ENCODE measurements at places on chromosomes 11 and 22.

- DNase-seq: no peak
Observed at GRCh38 chr11:8011371-8011770, 24.2 kb downstream of the EIF3F start.

DNA sequence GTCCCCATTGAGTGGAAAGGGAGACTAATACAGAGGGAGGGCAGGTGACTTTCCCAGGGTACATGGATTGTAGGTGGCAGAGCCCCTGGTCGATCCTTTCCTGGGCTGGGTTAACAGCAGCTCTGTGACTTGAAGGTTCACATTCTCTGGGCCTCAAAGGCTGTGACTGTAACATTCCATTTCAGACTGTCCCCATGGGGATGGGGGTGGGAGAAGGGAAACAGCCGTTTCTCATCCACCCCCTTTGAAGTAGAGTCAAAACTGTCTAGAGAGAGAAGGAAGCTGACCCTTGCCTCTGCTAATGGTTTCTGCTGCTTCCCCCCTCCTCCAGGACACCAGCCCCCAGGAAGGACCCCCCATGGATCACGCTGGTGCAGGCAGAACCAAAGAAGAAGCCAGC is 19.2 kb downstream of the MICALL1 start:
- DNase-seq: no peak

DNA sequence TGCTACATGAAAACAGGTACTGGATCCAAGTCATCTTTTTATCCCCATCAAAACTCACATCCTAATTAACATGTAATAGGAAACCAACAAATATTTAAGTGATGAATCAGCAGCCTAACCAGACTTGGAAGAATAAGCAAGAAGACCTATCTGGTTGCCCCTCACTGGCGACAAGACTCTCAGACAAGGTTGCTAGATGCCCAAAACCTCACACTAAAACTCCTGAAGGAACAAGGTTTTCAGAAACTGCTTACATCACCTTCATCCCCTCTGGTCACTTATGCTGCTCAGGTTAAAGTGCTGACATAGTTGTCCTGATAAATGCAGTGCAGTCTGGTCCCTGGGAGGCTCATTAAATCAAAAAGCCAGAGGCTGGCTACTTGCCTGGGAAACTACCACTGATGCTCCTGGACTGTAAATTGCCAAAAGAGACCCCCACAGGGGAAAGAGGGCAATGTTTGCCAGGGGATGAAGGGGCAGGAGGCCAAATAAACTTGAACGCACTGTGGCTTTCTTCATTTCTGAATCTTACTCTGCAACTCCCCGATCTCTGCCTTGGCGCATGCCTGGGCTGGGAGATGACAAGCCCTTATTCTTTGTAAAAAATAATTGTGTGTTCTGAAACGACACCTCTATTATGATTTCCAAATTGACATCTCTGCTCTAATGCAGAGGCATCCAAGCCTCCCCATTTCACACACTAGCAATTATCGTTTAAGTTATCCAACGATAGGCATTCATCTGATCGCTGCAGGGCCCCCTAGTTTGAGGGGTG is 72.7 kb downstream of the AMBRA1 start:
- no peak for DNase-seq

GRCh38 chr22:26620197-26620596 is 1.6 kb upstream of the CRYBA4 start:
- no peak for DNase-seq

DNA sequence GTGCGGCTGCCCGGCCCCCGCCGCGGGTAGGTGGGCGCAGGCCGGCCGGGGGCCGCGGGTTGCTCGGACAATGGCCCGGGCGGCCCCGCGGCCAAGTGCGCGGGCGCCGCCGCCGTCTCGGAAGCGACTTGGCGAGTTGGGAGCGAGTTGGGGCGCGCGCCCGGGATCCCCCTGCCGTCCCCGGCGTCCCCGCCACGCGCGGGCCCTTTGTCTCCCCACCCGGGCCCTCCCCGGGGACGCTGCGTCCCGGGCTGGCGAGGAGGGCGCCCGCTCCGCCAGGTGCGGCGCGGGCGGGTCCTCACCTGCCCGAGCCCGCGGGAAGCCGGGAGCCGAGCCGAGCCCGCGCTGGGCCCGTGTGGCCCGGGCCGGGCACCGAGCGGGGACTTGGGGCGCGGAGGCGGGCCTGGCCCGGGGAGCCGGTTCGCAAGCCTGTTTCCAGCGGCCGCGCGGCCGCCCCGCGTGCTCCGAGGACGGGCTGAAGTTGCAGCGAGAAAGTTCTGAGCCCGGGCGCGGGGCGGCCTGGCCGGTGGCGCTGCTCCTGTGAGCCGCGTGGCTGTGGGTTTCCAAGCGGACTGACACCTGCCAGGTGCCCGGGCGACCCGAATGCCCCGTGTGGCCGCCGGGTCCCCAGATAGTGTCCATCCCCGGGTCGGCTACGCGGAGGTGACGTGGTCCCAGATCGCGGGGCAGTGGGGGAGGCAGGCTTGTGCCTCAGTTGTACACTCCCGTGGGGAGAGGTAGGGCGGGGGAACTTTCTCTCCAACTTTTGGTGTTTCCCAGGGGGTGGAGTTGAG is 586 bp downstream of the LRP5 start:
- DNase-seq: no peak

DNA sequence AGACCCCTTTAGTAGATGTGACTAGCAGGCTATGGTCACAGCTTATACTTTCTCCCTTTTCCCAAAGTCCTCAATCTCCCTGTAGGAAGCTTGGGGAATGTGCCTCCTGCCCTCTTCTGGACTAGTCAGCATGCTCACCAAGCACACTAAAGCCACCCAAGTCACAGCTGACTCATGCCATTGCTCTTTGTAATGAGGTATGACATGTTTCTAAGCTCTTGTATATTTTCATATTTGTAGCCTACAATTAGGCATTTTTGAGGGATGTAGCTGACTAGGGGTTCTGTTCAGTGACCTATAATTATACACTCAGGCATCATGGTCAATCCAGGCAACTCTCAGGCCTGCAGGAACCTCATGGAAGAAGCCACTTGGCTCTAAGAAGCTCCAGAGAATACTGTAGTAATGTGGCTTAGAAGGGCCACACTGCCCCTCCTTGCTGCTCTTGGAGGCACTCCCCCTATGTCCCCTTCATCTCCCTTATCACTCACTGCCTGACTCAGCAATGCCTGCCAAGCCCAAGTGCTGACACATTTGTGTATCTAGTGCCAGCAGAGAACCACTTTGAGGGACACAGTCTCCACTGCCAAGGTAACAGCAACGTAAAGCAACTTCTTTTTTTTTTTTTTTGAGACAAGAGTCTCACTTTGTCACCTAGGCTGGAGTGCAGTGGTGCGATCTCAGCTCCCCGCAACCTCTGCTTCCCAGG is 86.2 kb downstream of the RPL27A start:
- no peak for DNase-seq

- DNase-seq: no peak
Observed at GRCh38 chr11:21412652-21413383, 743.4 kb downstream of the NELL1 start.

GRCh38 chr11:134752526-134752925 is 340.5 kb upstream of the B3GAT1 start:
- no peak for DNase-seq

DNA sequence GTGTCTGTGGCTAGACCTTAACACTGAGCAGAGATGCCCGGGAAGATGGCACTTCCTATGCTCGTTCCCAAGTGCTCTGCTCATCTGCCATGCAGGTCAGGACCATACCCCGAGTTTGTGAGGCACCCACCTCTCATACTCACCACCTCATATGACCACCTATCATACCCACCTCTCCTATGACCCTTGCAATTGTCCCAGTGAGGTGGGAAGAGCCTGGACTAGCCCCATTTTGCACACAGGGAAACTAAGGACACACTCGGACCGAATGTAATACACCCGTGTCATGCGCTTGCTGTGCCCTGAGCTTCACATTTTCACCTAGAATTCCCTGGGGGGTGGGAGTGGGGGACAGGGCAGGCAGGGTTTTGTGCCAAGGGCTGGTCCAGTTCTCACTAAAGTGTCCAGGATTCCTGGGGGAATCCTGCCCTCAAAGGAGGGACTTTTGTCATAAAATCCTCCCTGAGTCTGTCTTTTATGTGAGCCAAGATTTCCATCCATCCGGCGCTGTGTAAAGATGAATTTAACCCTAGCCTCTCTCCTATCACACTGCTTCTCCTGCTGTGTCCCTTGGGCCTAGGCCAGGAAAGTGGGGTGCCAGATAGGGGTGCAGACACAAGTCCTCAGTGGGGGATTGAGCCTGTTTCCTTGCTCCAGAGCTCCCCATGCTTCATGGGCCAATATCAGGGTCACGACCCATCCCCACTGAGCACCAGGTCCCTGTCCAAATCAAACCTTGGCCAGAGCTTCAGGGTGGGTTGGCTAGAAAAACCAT is 20.0 kb downstream of the TPBGL start:
- no peak for DNase-seq

DNA sequence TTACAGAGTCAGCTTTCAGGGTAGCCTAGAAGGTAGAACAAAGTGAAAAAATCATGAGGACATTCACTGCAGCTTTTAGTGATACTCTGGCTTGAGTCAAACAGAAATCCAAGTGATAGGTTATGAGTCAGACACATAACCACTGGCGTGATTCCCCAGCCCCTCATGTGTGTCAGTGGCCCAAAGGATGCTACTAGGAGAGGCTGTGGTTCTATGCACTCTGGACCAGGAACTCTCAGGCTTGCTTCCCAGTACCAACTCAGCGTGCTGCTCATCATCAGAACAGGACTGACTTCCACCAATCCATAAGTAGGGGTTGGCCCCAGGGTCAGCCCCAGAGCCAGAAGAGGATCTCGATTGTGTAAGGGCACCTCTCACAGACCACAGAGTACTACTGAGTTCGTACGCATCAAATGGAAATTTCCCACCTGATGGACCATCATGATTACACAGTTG is 116.8 kb downstream of the MED15 start:
- DNase-seq: no peak

GRCh38 chr11:13277768-13278608 is at the start of gene BMAL1:
Gene BMAL1 (plus strand): TSS chr11:13277790. CDS start chr11:13354309, 76,519 bp downstream.
- DNase-seq: peak; percentile 72

DNA sequence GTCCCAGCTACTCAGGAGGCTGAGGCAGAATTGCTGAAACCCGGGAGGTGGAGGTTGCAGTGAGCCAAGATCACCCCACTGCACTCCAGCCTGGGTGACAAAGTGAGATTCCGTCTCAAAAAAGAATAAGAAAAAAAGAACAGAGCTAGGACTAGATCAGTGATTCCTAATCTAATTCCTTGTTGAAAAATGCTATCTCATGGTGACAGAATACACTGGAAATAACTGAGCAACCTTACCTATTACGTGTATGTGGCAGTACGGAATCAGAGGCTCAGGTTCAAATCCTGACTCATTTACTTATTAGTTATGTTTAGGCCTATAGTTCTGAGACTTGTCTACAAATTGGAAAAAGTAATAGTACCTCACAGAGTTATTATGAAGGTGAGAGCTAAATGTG is 19.5 kb upstream of the RCE1 start:
- DNase-seq: no peak

DNA sequence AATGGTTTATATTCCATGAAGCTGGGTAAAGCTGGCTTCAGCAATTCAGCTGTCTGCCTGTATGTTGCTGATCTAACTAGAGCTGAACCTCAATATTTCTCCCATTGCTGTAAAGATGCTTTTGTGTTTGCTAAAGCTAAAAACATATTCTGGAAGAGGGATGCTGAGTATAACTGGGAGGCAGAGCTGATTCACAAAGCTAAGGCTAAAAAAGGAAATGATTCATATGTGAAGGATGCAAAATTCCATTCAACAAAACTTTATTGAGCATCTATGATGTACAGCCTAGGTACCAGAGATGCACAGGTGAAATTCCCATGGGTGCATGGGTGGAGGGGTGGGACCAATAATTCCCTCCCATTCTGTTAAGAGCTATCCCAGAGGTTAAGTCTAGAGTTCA is 193.9 kb downstream of the KIF18A start:
- DNase-seq: no peak

- DNase-seq: no peak
Observed at GRCh38 chr11:11528986-11529385, 92.8 kb downstream of the GALNT18 start.

DNA sequence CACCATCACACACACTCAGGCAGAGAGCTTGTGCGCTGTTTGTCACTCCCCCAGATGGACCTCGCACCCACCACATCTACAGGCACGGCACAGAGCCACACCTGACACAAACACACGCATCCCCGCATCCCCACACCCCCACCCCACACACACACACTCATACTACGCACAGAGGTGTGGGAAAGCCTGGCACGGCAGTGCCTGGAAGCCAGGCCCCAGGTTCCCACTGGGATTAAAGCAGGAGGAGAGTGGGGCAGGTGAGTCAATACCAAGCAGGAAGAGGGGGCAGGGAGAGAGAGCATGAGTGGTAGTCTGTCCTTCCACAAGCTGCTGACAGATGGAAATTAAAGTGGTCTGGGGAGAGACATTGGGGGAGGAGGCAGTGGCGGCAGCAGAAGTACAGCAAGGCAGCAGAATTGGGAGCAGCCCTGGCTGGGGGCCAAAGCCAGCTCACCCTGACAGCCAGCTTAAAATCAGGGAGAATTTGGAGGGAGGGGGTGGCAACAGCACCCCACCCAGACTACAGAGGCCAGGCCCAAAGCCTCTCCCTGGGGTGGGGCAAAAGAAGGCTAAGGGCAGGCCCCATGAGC is 20.7 kb downstream of the TNKS1BP1 start:
- no peak for DNase-seq

DNA sequence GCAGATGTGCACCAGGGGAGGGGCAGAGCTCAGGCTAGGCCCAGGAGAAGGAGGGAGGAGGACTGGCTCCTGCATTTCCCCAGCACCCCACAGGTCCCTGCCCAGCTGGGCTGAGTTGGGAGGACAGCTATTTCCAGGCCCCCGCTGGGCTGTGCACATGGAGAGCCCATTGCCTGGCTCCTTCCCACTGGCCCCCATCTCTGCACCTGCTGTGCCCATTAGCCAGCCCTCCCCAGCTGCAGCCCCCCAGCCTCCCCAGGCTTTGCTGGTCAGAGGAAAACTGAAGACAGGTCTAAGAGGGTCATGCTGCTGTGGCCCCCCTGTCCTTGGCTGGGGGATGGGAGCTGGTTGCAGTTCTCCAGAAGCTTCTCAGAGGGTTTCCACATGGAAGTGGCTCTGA is 81.8 kb upstream of the SHANK2 start:
- DNase-seq: peak; percentile 31

GRCh38 chr11:10499452-10499851 is 41.5 kb downstream of the RNF141 start:
- no peak for DNase-seq

GRCh38 chr11:2916892-2917645 is 12.2 kb downstream of the PHLDA2 start:
- no peak for DNase-seq

DNA sequence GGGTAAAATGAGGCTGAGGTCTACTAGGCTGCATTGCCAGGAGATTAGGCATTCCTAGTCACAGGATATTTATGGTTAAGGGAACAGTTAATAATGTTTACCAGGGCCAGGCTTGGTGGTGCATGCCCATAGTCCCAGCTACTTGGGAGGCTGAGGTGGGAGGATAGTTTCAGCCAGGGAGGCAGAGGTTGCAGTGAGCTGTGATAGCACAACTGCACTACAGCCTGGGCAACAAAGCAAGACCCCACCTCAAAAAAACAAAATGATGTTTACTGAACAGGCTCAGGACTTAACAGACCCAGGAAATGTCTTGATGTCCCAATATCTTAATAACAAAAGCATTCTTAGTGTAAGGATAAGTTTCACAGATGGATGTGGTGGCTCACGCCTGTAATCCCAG is 2.8 kb upstream of the MRPL16 start:
- no peak for DNase-seq
